ENCODE measurements at places on chromosomes 11 and 22.

DNA sequence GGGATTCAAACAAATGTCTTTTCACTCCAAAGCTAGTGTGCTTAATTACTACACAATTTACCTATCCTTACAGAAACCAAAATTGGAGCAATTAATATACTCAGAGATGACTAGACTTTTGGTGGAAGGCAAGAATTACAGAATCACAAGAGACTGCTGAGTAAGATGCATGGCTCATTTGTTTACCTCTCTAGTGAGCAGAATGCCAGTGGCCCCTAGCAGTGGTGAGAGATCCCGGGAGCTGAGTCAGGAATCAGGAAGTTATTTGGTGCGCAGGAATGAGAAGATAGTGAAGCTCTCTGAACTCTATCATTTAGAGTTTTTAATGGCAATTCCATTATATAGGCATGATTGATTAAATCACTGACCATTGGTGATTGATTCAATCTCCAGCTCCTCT, 188.9 kb upstream of the SESN3 start:
- DNase-seq = peak; percentile 41

GRCh38 chr11:130181295-130182272, 22.0 kb downstream of the ST14 start:
- DNase-seq = peak; percentile 51

DNA sequence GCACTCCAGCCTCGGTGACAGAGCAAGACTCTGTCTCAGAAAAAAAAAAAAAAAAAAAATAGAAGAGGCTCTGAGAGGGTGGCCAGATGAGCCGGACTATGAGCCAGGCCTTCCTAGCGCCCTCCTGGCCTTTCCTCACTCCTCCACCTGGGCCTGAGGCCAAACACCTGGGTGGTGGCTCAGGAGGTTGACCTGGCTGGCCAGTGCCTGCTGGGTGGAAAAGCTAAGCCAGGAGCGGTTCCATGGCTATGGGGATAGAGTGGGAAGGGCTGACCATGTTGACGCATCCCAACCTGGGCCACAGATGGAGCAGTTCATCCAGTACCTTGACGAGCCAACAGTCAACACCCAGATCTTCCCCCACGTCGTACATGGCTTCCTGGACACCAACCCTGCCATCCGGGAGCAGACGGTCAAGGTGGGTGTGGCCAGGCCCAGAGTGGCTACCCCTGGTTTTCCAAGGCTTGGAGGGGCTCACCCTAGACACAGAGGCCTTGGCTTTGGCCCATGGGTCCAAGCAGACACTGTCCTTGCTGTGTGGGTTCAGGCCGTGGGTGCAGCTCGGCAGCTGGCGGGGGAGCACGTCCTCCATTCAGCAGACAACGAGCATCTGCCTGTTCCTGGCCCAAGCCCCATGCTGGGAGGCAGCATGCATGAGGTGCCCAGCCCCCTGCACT, 7.6 kb downstream of the SCYL1 start:
- DNase-seq = no peak

GRCh38 chr11:15119826-15120225, 5.1 kb downstream of the INSC start:
- DNase-seq = no peak

- DNase-seq = peak; percentile 95
Observed at GRCh38 chr11:102564110-102564509, 33.6 kb upstream of the MMP7 start.

DNA sequence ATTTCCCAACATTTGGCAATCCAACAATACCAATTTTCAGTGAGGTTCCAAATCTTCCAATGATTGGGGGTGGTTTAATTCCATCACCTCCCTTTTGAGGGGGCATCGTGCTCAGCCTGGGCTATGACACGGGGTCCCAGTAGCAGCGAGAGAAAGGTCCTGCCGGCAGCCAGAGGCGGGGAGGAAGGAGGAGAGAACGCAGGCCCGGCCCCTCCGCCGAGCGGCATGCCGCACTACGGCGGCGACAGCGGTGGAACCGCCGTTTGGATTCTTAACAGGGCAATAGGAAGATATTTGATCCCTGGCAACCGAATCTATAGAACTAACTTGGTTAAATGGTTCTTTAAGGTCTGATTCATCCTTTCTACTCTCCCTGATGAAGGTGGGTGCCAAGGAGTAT, 18.3 kb upstream of the NDUFA6 start:
- no peak for DNase-seq

DNA sequence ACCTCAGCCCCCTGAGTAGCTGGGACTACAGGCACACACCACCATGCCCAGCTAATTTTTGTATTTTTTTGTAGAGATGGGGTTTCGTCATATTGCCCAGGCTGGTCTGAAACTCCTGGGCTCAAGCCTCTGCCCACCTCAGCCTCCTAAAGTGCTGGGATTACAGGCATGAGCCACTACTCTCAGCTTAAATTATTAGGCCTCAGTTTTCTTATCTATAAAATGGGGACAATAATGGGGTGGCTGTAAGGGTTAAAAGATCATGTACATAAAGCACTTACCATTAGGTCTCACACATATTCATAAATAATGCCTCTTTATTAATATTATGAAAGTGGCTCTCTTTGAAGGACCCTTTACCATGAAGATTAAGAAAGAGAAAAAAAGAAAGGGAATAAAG, 31.5 kb upstream of the CKAP5 start:
- no peak for DNase-seq

DNA sequence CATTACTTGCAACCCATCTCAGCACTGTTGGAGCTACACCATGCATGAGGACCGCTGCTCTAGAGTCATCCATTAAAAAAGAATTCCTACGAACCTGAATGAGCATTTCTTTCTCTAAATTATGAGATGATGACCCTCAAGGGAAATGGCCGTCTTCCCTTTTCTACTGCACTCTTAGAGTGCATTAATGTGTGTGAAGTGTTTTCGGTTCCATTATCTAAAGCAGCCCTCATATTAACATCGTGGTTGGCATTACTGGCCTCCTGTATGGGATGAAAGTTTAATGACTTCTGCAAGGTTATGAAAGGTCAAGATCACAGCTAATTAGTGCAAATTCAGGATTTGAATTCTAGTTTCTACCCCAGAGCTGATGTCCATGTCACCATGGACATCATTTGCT, 16.7 kb downstream of the CD44 start:
- no peak for DNase-seq

DNA sequence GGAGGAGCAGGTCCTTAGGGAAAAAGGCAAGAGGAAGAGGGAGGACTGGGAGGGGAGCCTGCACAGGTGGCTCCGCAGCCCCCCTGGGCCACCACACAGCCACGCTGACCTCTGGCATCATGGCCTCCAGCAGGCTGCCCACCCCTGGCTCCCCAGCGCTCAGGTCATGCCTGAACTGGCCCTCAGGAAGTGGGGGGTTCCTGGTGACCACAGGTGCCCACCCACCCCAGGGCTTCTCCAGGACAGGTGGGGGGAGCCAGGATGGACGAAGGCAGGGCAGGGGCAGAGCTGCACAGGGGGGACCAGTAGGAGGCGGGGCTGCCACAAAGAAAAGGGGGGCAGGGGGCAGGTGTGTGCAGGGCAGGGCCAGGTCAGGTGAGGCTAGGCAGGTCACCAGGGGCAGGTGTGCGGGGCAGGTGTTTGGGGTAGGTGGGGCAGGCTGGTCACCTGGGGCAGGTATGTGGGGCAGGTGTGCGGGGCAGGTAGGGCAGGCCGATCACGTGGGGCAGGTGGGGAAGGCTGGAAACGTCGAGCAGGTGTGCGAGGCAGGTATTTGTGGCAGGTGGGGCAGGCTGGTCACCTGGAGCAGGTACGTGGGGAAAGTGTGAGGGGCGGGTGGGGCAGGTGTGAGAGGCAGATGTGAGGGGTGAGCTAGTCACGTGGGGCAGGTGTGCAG, 997 bp downstream of the DEAF1 start:
- DNase-seq = no peak

DNA sequence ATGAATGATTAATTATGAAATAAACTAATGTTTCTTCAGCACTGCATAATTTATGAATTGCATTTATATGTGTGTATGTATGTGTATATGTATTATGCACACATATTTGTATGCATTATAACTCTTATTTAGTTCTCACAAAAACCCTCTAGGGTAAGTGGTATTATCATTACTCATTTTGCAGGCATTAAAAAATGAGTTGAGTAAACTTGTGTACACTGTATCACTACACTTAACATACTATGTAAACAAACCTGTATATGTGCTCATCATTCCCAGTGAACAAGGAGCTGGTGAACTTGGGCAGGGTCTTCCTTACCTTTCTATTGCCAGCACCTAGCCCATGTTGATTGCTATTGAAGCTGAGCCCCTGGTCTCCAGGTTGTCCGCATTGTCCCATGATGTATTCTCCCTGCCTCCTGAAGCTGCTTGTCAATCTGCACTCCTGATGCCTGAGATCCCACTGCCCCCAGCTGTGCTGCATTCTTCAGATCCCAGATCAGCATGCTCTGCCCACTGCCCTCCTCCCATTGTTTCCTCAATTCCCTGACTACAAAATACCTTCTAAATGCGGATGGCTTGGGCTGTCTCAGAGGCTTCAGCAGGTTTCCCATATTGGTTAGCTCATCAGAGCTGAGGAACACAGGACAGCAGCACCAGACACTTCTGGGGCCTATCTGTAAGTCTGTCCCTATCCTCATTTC, 267.9 kb upstream of the SESN3 start:
- no peak for DNase-seq

DNA sequence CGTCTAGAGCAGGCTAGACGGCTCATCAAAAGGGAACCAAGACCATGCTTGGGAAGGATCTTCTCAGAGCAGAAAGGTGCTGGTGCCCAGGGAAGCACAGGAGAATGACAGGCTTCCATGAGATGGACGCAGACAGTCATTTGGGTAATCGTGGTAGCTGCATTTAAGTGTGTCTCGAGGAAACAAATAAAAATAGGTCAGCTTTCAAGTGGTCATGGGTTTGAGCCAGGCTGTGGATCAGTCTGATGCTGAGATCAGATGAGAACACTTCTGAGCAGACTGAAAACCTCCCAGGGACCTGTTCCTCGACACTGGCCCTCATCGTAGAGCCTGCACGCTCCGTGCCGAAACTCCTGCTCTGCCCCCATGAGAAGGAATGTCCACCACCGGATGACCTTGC, 4.7 kb downstream of the CARS1 start:
- DNase-seq = no peak

DNA sequence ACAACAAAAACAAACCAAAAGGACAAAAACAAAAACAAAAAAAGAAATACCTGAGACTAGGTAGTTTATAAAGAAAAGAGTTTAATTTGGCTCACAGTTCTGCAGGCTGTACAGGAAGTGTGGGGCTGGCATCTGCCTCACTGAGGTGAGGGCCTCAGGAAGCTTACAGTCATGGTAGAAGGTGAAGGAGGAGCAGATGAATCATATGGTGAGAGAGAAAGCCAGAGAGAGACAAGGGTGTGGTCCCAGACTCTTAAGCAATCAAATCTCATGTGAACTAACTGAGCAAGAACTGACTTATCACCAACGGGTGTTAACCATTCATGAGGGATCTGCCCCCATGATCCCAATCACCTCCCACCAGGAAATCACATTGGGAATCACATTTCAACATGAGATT, 58.8 kb upstream of the ZBED5 start:
- DNase-seq = no peak

DNA sequence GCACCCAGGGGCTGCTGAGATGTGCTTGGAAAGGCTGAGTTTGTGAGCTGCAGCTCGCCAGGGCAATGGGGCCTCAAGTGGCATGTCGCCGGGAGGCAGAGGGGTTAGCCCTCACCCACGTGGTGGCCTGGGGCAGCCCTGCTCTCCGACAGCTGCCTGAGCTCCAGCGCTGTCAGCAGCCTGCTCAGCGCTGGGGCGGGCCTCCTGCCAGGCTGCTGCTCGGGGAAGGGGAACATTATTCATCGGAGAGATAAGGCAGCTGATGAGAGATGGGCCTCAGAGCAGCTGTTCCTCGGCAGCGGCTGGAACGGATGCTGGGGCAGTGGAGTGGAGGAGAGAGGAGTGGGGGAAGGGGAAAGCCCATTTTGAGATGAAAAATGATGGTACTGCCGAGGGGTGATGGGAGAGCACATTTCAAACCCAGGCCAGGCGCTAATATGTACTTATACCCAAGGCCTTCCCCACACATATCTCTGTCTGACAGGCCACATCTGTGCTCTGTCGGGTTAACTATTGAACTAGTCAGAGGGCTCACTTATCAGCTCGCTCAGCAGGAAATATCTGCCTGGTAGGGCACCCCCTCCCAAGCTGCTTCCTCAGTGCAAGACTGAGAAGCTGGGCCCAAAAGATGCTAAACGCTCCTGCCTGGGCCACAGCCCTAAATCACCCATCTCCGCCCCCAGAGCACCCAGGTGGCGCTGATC, 79.5 kb downstream of the TIMP3 start:
- no peak for DNase-seq

DNA sequence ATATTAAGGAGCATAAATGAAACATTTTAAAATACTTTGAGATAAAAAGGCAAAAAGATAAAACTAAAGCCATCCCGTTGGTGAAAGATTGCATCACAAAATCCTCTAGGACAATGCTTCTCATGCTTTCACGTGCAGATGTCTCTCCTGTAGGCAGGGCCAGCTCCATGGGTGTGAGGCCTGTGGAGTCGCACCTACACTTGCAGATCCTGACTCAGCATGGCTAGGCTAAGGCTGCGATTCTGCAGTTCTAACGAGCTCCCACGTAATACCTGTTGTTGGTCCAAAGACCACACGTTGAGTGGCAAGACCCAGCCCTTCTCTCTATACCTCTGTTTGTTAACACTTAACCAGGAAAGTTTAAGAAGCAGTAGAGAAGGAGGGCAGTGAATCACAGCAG, 62.1 kb upstream of the CAPRIN1 start:
- no peak for DNase-seq

DNA sequence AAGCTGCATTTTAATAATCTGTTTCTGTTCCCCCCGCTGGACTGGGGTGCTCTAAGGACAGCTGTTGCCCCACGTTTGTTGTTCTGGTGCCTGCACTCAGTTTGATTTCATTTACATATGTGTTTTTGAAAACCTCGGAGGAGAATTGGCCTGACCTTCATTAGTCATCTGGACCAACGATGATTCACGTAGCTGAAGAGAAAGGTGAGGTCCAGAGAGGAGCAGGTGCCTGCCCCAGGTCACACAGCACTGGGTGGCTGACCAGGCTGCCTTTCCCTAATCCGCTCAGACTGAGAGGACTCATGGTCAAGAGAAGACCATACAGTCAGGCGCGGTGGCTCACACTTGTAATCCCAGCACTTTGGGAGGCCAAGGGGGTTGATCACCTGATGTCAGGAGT, 3.8 kb downstream of the CSDC2 start:
- no peak for DNase-seq

- peak; percentile 59 for DNase-seq
Observed at GRCh38 chr11:45097721-45098493, 48.5 kb upstream of the PRDM11 start.

Measured in RKO (cell line).